ENCODE measurements at places on chromosomes 6 and 20. TPM values are rescaled to one million over a fixed set of nuclear protein-coding genes. Genes with fewer than 3 reads are reported as not detected.

Gene AVP
- 0.28 TPM for polyA plus RNA-seq

GRCh38 chr6:116611056-116611455, 5.2 kb upstream of the RSPH4A start:
- DNase-seq, result no peak

DNA sequence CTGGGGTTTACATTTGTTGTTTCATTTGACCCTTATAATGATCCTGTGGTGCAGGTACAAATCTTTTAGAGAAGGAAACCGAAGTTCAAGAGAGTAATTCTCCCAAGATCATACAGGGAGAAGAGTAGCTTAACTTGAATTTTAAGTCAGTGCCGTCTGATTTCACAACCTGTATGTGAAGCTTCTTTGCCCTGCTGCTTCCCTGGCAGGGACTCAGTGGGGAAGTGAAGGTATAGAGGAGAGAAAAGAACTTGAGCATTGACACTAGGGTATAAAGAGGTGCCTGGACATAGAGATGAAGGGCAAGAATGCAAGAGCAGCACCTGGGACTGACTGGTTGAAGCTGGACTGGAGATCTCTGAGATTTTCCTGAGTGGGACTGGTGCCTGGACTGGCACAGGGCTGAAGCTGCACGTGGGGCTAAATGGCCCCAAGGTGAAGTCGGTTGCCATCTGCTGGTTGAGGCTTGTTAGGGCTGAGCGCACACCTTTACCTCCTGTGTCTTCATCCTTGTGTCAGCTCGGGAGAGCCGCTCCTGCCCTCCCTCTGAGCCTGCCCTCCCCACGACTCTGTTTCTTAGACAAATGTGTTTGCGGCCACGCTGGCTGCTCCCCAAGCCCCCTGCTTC, 41.8 kb downstream of the FARS2 start:
- no peak for DNase-seq

DNA sequence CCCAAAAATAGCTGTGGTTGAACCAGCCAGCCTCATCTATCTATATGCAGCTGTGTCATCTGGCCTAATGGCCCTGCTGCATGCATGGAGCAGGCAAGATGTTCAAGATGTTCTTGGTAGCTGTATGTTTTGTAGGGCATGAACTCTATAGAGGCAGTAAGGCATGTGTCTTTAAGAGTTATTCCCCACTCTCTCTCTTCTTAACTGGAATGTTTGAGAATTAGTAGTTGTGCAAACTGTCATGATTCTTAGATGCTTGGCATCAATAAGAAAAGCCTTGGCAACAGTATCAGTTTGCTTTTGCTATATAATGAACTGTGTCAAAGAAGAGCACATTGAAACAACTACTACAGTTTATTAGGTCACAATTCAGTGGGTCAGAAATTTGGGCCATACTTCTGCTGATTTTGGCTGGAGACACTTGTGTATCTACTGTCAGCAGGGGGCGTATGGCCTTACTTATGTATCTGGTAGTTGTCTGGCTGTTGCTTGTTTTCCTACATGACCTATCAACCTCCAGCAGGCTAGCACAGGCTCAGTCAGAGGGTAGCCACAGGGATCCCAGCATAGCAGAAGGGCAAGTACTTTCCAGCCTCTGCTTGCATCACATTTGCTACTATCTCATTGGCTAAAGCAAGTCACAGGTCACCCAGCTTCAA, 56.1 kb upstream of the LAMP5 start:
- DNase-seq, result no peak

Gene TOMM6
- polyA plus RNA-seq, result 208 TPM

- DNase-seq, result no peak
These were observed 73.7 kb downstream of the DTNBP1 start for GRCh38 chr6:15588971-15589634.

Gene KCNG1
- 4.3 TPM for polyA plus RNA-seq

GRCh38 chr20:43514648-43514999, 7.1 kb downstream of the L3MBTL1 start:
- DNase-seq, result no peak

GRCh38 chr6:14128012-14128411, 10.4 kb downstream of the CD83 start:
- no peak for DNase-seq

GRCh38 chr6:149428606-149429005, 28.5 kb downstream of the SUMO4 start:
- no peak for DNase-seq
